NCI-H1105 (cell line): ENCODE measurements at places on chromosomes 6 and 20.

DNA sequence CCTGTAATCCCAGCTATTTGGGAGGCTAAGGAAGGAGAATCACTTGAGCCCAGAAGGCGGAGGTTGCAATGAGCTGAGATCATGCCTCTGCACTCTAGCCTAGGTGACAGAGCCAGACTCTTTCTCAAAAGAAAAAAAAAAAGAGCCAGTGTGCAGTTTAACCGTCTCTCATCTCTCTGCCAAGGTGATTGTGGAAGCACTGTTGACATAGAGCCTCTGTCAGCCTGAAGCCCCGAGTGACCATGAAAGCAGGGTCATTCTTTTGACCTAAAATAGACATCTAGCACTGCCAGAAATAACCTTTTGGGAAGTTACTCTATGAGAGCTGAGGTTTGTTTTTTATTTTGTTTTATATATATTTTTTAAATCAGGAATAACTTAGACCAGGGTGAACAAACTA lies 7.4 kb downstream of the DEFB127 start:
- no peak for DNase-seq

- DNase-seq, result no peak
Measured at GRCh38 chr20:58433759-58434158, 44.7 kb downstream of the VAPB start.

DNA sequence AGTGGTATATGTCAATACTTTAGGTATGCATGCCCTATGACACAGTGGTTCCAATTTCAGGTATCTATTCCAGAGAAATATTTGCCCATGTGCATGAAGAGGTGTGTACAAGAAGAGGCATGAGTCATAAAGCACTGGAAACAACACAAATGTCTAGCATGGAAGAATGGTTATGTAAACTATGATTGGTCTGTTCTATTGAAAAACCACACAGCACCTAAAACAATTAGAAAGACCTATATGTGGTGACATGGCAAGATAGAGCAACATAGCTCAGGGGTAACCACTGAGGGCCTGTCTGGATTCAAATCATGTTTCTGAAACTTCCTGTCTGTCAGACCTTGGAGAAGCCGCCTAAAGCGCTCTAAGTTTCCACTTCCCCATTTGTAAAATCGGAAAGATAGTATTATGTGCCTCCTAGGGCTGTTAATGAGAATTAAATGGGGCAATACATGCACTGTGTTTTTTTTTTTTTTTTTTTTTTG lies 76.0 kb upstream of the SHLD1 start:
- DNase-seq, result no peak

DNA sequence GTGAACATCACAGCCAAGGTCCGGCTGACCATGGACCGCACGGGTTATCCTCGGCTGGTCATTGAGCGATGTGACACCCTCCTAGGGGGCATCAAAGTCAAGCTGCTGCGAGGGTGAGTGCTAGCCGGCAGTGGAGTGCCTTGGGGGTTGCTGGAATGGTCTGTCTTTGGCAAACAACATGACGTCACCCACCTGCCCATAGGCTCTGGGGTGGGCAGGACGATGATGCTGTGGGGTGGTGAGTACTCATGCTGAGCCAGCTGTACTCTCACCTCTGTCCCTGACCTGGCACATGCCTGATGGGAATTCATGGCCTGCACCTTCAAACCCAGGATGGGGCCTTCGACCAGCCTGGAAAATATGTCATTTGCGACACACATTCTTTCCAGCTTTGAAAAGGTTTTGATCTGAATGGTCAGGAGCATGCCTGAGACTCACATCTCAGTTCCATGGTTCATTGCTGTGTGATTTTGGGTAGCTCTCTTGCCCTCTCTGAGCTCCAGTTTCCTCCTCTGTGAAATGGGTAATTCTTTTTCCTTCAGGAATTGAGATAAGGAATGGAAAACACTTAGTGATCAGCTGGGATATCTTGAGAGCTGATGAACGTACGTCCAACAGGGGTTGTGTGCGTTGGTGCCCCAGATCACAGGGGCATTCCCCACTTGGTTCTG lies 6.7 kb downstream of the BPIFB4 start:
- DNase-seq, result no peak

DNA sequence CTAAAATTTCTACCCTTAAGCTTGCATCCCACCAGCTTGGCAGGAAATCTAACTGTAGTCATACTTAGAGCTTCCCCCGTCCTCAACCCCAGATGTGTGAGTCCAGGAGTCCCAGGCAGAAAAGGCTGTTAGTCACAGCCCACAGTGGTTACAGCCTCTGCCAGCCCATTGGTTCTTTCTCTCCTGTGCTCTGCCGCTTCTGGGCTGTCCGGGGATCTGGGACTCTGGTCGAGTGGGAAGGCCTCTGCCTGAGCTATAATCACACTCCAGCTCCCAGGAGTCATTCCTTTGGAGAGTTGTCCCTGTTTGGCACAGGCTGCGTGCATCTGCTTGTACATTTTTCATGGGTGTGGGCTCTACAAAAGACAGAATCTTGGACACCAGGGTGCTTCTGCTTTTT lies 45.6 kb upstream of the FYN start:
- DNase-seq, result no peak

- DNase-seq, result no peak
Measured at GRCh38 chr6:88584581-88585275, 378.7 kb downstream of the RNGTT start.

- no peak for DNase-seq
Measured at GRCh38 chr6:137810554-137811120, 56.4 kb upstream of the TNFAIP3 start.

DNA sequence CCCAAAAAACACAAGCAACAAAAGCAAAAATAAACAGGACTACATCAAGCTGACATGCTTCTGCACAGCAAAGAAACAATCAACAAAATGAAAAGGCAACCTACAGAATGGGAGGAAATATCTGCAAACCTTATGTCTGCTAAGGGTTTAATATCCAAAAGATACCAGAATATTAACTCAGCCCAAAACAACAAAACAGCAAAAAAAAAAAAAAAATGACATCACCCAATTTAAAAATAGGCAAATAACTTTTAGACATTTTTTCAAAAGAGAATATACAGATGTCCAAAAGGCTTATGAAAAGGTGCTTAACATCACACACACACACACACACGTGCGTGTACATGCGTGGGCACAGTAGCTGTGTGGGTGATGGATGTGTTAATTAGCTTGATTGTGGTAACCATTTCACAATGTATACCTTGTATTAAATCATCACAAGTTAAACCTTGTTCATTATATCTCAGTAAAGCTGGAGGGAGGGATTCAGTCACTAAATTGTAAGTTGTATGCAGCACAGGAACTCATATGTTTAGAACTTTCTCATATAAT lies 52.4 kb downstream of the QKI start:
- DNase-seq, result no peak

- DNase-seq, result no peak
Measured at GRCh38 chr6:143397227-143398222, 53.0 kb downstream of the ADAT2 start.

DNA sequence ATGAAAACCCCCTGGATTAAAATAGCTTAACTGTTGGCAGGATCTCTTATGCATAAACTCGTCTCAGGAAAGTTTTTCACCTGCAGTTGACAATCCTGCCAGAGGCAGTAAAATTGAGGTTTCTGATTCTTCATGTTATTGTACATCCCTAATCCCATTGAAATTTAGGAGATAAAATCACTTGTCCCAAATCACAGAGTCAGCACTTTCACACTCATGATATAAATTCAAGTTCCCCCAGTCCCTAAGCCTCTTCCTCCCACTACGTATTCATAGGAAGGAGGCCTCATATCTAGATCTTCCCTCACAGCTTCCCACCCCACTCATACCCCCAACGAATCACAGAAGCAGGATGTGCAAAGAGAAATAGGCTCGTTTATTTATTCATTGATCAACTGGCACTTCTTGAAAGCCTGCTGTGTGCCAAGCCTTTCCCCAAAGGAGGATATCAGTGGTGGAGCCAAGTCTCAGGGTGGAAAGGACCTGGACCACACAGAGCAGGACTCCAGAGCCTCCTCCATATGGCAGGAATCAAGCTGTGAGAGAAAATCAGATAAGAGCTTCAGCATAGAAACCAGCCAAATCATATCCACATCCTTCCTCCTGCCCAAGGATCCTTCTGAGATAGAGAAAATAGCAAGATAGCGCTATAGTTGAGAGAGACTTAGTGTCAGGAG lies 2.3 kb downstream of the SLPI start:
- no peak for DNase-seq

DNA sequence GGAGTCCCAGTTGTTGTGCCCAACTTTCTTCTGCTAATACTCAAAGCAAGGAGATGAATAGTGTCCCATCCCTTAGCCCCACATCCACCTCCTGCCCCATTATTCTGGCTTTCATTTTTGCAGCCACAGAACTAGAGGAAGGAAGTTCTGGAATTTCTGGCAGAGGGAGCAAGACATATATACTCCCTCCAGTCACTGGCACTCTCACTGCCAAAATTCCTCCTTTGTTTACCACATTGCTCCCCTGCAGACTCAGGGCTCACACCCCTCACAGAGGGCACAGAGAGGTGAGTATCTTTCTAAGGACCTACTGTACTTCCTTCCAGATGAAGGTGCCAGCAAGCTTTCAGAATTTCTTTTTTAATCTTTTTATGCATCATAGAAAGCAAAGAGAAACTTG lies 168.0 kb upstream of the ID4 start:
- DNase-seq, result no peak

DNA sequence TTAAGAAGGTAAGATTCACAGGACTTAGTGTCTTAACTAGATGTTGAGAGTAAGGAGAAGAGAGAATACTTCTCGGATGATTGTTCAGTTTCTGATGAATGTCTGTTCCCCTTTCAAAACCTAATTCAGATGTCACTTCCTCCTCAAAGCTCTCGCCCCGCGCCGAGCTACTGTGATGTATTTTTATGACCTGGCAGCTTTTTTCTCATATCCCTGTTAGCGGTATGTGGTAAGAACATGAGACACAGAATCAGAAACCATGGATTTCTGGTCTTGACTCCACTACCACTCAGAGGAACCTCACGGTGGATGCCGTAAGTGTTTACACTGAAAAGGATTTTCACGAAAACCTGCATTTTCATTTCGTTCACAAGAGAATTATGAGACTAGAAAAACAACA lies 48.4 kb downstream of the CEP43 start:
- DNase-seq, result no peak

DNA sequence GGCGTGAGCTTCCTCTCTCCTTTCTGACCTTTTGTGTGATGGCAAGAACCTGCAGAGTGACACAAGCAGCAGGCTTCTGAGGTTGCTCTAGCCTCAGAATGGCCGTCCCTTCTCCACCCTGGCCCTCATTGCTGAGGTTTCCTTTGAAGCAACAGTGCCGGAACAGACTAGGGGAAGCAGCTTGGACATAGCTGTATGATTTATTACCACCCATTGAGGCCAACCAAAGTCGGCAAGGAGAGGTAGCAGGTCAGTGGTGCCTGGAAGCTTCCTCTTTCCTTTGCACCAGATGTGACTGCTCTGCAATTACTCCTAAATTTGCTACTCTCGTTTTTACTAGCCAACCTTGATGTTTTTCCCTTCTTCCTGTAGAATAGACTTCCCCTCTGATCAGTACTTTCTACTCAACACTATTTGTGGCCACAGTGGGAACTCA lies 31.4 kb downstream of the PTPN1 start:
- DNase-seq, result no peak

- no peak for DNase-seq
Measured at GRCh38 chr20:37821696-37822095, 81.2 kb upstream of the VSTM2L start.

DNA sequence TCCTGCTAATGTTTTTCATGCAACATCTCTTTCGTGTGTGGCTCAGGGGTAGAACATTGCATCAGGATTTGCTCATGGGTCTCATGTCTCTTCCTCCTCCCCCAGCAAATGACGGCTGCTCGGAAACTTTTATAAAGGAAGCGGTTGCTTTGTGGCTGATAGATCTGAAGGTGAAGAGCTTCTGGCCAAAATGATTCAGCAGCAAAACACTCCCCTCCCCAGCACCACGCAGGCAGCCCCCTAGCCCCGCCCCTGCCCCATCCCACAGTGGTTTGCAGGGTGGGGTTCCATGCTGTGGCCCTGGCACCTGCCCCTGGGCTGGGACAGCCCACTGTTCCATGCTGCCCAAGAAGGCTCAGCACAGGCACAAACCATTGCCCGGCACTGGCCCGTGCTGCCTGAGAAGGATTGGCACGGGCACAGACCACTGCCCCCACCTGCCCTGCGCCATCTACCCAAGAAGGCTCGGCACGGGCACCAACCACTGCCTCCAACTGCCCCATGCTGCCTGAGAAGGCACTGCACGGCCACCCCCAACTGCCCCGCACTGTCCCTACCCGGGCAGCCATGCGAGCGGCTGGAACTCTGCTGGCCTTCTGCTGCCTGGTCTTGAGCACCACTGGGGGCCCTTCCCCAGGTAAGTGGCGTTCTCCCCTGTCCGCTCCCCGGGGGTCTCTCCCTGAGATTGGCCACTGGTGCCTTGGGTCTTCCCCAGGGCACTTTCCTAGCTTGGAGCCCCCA lies at the start of gene CST7:
Gene CST7 (plus strand): TSS at position 331 of the 741 bp plus-strand sequence. CDS start 237 bp downstream, at position 568.
- DNase-seq, result no peak

GRCh38 chr20:32792316-32792715 lies 27.4 kb upstream of the MAPRE1 start:
- no peak for DNase-seq
